CD4-positive, alpha-beta T cell treated with Interferon alpha-2 for 1 hour (primary cell): ENCODE measurements at places on chromosomes 12 and 14.

DNA sequence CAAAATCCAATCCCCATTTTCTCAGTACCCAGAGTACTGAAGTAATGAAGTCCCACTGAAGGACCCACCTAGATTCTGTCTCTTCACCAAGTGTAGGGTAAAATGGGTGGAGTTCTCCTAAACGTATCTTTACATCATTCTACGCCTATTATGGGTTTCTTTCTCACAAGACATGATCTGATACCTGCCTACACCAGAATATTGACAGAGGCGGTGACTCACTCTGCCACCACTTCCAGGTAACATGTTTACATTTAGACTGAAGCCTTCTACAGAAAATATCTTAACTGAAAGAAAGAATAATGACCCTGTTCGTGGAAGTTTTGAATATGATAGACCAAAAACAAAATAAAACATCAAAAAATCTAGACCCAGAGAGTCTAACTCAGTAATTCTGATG is 89.8 kb downstream of the BTG1 start:
- peak; percentile 80 for DNase-seq

DNA sequence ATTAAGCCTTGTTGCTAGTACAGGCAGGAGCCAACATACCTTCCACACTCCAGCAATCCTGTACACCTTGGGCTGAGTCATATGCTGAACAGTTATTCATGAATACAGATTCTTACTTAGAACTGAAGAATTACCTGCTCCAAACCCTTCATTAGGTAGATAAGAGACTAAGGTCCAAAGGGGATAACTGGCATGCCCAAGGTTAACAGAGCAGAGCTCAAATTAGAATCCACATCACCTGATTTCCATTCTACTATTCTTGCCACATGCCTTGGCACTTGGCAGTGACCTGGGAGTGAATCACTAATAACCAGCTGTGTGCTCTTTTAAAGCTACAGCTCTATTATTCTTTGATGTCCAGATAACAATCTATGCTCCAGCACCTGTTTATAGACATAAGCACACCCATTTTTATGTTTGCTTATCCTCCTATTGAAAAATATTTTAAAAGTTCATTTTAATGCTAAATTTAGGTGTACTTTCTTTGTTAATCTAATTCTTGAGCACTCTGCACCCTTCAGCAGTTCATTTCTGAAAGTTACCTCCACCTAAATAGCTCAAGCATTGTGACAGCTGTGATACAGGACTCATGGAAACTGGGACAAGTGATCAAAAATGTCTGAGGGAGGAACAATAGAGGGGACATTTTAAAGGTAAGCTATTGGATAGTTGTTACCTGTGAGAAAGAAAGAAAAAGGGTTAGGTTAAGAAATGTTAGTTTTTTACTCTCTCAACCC is 19.4 kb downstream of the LPCAT3 start:
- no peak for DNase-seq

GRCh38 chr12:12528361-12529270 is 34.0 kb downstream of the DUSP16 start:
- DNase-seq = peak; percentile 66

- DNase-seq = no peak
Measured at GRCh38 chr12:67681105-67681778, 32.7 kb downstream of the DYRK2 start.

DNA sequence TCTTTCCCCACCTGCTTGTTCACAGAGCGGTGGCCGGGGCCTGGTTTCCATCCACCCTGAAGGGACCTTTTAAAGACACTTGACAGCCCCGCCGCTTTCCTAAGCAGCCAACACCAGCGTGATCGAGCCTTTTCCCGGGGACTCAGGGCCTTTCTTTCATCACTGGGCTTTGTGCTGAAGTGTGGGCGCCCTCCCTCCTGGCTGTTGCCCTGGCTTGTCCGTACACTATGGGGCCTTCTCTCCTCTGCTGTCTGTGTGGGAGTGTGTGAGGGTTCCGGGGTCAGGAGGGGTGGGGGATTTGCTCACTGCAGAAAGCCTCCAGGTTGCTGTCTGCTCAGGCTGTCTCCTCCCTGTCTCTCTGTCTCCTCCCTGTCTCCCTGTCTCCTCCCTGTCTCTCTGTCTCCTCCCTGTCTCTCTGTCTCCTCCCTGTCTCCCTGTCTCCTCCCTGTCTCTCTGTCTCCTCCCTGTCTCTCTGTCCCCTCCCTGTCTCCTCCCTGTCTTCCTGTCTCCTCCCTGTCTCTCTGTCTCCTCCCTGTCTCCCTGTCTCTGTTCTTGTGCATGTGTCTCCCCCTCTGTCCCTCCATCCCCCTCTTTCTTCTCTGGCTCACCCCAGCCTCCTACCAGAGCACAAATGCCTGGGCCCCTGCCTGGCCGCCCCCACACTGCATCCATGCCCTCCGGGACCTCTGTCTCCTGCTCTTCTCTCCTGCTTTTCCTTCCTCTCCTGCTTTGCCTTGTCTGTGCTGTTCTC is 64.7 kb downstream of the CCDC92 start:
- no peak for DNase-seq

- DNase-seq = no peak
Measured at GRCh38 chr14:99548255-99548654, 55.8 kb downstream of the CCDC85C start.

- no peak for DNase-seq
Measured at GRCh38 chr14:91300283-91300895, 55.9 kb upstream of the GPR68 start.

DNA sequence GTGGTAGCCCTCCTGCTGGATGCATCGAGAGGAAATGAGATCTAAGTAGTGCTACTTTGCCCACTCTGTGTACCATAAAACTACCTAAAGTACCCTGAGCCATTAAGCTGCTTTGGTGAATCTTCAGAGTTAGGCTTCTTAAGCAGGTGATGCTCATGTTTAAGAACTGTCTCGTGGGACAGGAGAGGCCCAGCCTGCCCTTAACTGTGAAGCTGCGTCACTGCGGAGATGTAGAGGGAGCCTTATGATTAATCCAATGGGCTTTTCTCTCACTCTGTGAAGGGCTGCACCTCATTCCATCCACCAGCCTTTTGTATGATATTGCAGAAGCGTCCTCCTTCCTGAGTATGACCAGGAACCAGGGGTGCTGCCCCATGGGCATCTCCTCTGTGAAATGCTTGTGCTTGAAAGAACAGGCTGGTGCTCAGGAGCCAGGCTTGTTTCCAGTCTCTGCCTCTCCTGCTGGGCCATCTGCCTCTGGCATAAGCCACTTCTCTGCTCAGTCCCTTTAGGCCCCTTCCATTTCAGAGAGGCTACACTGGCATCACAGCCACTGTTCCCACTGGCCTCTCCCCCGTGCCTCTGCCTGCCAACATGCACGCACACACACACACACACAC is 6.8 kb upstream of the CCDC177 start:
- no peak for DNase-seq

DNA sequence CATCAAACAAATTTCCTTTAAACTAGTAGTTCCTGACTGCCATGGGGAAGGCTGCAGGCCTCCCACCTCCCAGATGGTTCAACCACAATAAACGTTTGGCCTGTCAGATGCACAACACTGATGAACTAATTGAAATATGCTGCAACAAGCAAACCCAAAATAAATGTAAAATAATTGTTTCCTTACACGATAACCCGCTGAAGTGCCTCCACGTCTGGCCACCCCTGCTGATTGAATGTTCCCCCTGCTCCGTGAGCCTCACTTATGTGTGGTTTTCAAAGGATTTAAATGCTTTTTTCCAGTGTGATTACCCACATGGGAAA is 8.4 kb downstream of the PITPNM2 start:
- DNase-seq = no peak

DNA sequence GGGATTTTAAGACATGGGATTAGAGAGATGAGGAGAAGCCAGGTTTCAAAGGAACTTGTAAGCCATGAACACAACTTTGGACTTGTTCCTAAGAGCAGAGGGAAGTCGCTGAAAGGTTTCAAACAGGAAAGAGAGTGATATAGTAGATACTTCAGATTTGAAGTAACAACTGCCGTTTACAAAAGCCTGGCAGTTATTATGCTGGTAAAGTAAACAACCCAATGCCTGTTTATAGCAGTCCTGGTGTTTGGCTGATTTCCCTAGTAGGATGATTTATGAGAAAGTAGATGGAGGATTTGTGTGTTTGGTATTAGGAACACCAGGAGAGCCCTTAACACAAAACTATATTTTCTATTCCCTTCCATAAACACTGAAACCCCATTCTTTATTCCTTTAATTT is 285.7 kb downstream of the RMST start:
- DNase-seq = no peak

- no peak for DNase-seq
Measured at GRCh38 chr12:93403988-93404803, 26.5 kb downstream of the NUDT4 start.

DNA sequence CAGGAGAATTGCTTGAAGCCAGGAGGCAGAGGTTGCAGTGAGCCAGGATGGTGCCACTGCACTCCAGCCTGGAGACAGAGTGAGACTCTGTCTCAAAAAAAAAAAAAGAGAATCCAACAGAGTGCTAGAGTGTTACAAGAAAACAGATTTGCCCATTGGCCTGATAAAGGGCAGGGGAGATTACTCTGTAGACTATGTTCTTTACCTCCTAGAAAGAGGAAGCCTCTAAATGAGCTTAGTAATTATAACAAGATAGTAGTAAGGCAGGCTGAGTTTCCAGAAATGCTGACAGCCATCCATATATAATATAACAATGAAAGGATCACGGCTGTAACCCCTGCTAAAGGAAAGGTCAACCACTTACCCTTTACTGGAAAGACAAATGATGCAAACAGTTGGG is 24.4 kb downstream of the AK7 start:
- no peak for DNase-seq
